SK-MEL-5 (cell line): ENCODE measurements at places on chromosomes 2 and 18. TPM values are rescaled to one million over a fixed set of nuclear protein-coding genes. Genes with fewer than 3 reads are reported as not detected.

GRCh38 chr2:56713161-56713676 is 529.4 kb downstream of the CCDC85A start:
- DNase-seq = no peak

GRCh38 chr2:216116418-216116817 is 7.3 kb downstream of the XRCC5 start:
- no peak for DNase-seq

- no peak for DNase-seq
Observed at GRCh38 chr18:9449600-9450414, 25.5 kb upstream of the RALBP1 start.

GRCh38 chr2:201574766-201575165 is 68.5 kb downstream of the TMEM237 start:
- DNase-seq = no peak

GRCh38 chr2:238847841-238848690 is at the start of gene TWIST2:
Gene TWIST2, plus strand, starts transcription at chr2:238848085. Its CDS starts 131 bp downstream, at chr2:238848216.
- DNase-seq = no peak

DNA sequence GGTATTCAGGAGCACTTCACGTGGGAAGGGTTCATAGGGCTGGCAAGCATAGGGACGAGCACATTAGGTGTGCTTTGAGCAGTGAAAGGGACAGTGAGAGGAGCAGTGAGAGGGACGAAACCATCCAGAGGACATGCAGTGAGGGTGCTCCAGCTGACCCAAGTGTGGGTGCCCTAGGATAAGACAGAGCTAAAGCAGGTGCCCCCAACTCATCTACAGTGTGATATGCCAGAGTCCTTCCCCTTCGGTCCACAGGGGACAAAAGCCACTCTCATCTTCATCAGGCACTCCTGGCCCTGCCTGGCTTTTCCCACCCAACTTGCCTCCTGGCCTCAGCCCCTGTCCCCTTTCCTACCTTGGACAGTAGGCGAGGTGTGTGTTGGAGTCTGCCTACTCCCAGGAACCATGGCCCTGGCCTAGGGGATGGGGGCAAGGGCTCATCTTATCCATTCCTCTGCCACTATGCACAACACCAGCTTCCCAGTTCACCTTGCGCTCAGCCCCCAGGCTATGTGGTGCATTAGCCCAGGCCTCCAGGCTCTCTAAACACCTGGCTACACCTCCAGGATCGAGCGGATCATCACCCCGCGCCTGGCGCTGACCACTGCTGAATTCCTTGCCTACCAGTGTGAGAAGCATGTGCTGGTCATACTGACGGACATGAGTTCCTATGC is 16.1 kb upstream of the ANKRD53 start:
- DNase-seq = no peak

DNA sequence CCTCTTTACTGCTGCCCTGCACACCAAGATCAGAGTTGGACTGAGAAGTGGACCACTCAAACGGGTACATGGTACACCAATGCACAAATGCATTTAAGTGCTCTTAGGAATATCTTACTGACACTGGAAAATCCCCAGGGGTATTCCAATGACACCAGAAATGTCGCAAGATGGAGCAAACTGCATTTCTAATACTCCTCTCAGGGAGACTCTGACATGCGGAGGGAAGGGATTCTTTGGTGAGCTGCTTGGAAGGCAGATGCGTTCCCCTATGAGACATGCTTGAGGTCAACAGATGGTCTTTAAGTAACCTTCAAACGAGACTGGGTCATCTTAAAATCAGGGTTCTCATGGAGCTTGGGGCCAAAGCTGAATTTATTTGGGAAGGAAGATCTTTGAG is 521.8 kb upstream of the TCF4 start:
- DNase-seq = no peak

DNA sequence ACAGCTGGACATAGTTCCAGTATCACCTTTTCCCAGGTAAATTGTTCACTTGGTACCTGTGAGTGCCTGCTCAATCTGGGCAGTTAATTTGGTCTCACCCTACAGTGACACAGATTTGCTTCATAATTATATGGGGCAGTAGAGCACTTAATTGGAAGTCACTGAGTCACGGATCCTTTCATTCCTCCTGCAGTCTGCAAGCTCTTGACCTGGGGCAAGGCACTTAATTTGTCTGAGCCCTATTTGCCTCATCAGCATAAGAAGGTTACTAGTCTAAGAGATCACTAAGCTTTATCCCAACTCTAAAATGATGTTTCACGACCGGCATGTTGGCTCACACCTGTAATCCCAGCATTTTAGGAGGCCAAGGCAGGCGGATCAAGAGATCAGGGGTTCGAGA is 8.9 kb downstream of the FBXO36 start:
- DNase-seq = no peak

DNA sequence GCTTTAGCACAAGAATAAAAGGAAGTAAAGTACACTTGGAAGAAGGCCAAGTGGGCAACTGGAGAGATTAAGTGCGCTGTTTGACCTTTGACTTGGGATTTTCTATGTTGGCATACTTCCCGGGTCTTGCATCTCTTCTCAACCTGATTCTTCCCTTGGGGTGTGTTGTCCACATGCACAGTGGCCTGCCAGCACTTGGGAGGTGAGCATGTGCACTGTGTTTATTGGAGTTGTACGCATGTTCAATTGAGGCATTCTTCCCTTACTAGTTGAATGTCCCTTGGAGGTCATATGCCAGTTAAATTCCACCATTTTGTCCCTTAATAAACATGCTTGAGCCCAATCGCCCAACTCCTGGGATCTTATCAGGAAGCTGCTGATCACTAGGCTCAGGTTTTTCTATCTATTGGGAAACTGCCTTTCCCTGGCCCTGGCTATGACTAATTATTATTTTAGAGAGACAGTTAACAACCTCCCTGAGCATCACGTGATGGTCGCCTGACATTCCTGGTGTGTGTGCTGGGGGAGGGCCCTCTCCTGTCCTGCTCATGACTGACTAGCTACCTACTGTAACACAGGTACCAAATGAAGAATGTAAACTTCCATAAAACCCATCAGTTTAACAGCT is 62.5 kb upstream of the RAPGEF4 start:
- no peak for DNase-seq

DNA sequence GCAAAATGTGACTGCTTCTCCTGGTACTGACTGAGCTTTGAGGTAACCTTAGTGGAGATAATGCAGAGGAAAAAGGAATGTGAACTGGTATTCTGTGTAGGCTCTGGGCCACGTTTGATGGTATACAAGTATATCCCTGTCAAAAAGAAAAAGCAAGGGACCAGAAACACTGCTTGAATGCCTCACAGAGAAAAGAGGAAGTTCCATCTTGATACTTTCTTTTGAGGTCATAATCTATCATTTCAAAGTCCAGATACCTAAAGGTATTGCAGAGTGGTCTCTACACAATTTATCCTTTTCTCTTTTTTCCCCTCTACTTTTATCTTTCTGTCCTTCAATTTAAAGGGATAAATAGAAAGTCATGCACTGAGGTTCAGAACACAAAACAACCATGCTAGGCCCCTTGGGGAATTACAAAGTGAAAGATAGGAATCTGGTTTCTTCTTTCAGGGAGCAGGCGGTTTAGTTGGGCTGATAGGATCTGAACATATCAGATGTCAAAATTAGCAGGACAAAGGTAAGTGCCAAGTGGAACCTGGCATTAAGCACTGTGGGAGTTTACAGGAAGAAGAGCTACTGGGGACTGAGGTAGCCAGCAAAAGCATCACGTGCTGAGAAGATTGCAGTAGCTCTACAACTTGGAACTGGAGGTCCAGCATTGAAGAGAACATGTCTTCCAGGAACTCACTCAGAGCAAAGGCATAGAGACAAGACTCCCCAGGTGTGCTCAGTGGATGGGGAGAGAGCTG is 121.2 kb downstream of the LYPD6 start:
- DNase-seq = no peak

DNA sequence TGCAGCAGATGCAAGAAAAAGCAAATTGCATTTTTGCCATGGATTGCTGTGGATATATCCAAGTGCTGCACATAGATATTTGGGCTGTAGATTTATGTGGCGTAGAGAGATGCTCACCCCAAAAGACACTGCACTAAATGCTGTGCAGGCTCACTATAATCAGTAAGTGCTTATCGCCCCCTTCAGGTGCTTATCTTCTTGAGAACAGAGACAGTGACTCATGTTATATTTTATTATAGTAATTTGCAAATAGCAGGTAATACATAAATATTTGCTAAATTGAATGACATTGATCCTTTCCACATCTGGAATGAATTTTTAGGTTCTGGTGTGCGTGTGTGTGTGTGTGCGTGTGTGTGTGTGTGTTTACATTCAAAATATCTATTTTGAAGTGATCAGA is 36.8 kb upstream of the PLEKHM3 start:
- DNase-seq = peak; percentile 68

HAAO gene
- total RNA-seq = not detected in 2 replicates

TDRD15 gene
- 0.03 and 0.16 TPM in 2 replicates for total RNA-seq

IL1B gene
- total RNA-seq = 0.69 TPM in 1 of 2 replicates, not detected in the other

RMND5A gene
- 61.8 and 62.1 TPM in 2 replicates for total RNA-seq

PTCD3 gene
- 238 and 268 TPM in 2 replicates for total RNA-seq
